ENCODE measurements at places on chromosomes 3 and 15.

- no peak for DNase-seq
Measured at GRCh38 chr3:83948771-83949170, 1010.0 kb upstream of the CADM2 start.

- DNase-seq: peak; percentile 86
Measured at GRCh38 chr3:146052056-146052790, 108.8 kb downstream of the PLOD2 start.

DNA sequence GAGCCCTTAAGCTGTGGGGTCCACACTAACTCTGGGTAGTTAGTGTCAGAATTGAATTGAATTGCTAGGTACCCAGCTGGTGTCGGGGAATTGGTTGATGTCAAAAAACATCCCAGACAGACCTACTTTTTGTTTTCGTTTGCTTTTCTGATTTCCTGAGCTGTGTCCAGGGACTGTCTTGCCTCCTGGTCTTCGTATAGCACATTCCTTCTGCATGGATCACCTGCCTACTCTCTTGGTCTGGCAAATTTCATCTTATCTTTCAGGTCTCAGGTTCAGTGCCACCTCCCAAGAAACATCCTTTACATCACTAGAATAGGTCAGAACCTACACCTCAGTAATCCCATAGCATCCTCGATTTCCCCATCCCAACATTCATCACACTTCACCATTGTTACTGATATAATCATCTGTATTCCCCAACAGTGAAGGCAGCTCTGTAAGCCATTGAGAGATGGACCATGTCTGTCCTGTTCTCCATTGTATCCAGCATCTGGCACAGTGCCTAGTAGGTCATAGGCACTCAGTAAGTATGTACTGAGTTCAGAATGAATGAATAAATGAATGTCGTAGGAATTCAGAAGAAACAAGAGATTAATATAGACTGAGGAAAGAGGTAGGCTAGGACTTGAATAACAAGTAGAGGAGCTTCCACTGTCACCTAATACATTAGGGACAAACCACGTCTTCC is 81.2 kb downstream of the ANP32A start:
- DNase-seq: peak; percentile 49

DNA sequence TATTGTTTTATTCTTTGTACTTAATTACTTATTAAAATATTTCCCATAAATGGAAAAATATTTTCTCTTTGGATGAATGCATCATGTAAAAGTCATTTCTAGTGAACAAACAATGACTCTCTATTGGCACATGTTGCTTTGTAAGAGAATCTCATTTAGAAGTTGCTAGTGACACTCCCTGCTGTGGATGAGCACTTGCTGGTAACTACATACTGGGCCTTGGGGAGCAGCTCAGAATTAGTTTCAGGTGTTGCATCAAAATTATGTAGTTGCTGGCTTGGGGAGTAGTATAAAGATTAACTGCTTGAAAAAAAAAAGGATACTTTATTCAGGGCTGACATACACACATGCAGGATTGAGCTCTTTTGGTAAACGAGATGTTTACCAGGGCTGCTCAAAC is 80.3 kb upstream of the KCNAB1 start:
- no peak for DNase-seq

GRCh38 chr3:127676921-127677351 is 4.2 kb downstream of the ABTB1 start:
- no peak for DNase-seq

DNA sequence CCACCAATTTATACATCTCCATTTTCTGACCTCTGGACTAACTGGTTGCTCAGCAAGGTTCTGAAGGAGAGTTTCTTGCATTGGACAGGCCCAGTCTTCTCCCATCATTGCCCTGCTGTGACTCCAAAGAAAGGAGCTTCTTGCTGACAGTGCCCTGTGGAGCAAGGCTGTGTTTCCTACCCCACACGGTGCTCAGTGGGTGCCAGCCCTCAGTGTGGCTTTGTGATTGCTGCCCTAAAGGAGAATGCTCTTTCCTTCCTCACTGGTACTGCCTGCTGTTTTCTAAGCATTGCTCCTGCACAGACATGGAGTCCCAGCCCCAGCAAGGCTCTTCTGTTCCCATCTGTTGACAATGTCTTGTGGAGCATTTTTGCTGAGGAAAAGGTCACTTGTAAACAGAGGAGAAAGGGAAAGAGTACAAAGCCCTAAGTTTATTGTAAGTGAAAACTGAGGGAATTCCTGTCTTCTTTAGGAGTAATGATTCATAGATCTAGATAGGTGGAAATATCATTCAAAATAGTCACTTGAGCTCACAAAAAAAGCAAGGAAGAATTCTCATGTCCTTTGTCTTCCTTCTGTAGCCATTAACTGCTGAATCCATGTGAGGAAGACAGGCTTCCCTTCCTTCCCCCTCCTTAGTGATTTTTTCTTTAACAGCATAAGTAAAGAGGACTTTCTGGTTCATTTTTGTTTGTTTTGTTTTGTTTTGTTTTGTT is 62.9 kb downstream of the HMG20A start:
- DNase-seq: no peak

GRCh38 chr3:115272036-115272824 is 125.1 kb upstream of the ZBTB20 start:
- peak; percentile 93 for DNase-seq

DNA sequence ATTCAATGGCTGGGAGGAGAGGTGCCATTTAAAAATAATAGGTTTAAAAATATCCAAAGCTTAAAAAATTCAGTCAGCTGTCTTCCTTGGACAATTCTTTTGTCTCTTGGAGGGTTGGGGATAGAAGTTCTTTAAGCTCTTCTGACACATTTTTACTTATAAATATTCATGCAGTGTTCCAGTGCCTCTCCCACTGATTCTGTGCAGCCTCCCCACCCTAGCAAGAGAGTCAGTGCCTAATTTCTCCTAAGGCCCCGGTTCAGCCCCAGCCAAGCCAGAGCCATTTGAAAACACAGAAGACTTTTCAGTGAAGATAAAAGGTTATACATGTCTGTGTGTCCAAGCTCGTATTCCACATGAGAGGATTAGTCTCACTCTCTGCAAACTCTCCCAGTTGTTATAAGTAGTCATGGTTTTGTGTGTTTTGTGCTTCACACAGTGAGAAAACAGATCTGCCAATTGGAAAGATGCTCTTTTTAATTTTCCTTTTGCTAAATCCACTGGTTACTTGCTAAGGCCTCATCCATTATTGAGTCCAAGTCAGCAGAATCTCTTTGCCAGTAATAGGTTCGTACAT is 141.3 kb downstream of the CD47 start:
- DNase-seq: no peak

GRCh38 chr15:23574742-23575141 is 9.3 kb downstream of the MKRN3 start:
- DNase-seq: no peak

GRCh38 chr3:150775001-150775599 is 12.1 kb upstream of the SIAH2 start:
- DNase-seq: peak; percentile 67

DNA sequence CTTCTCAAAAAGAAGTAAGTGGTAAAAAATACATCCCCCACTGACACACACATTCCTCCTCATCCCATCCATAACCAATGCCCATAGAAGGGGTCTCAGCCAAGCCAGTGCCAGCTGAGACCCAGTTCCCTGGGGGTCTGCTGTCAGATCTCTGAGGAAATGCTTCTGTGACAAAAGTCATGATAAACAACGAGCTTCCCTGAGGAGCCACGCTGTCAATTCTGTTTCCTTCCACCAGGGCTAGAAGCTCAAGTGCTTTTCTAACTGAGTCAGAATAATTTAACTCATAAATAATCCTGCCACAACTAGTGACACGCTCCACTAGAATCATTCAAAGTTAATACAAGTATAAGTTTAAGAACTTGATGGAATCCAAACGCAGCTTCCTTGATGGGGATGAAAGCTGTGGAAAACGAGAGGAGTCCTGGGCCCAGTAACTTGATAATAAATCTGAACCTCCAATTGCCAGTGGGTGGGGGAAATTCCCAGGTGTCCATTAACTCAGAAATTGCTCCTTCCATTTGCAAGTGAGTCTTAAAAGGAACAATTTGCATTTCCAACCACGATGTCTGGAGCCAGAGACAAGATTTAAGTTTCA is 348.7 kb upstream of the LMCD1 start:
- no peak for DNase-seq

- DNase-seq: no peak
Measured at GRCh38 chr3:71066356-71066755, 517.2 kb downstream of the FOXP1 start.

- no peak for DNase-seq
Measured at GRCh38 chr3:123672429-123673146, 87.7 kb upstream of the HACD2 start.
